IPS DF 6.9 (cell line): ENCODE measurements at places on chromosomes 2 and 18.

GRCh38 chr2:193695367-193695766 is 1500.6 kb upstream of the TMEFF2 start:
- no peak for DNase-seq

DNA sequence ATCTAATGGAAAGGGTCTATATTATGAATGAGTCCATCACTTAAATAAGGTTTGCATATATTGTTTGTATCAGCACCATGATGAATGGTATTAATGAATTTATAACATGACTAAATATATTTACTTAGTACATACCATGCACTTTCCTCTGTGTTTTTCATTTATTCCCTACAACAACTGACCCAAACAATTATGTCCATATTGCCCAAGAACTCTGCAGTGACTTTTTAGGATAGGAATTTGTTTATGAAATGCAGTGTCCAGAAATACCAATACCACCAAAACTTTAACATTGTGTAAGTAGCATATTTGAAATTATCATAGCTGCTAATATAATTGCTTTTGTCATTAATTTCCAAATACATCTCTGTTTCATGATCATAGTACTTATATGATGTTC is 119.7 kb downstream of the WDR7 start:
- no peak for DNase-seq

DNA sequence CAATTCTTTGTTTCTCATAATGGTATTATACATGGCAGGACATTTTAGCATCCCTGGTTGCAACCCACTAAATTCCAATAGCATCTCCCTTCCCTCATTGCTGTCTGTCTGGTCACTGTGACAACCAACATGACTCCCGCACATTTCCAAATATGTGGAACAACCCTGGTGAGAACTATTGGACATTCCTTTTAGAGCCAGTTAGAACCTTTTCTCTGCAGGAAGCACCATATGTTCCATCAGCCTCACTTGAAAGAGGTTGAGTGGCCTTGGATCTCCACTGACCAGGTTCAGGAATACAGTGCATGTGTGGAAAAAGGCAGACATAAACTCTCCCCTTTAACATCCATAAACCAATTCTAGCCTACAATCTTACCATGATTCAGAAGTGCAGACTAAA is 25.9 kb upstream of the GLS start:
- DNase-seq, result no peak

GRCh38 chr18:76710646-76711520 is 111.5 kb upstream of the ZNF236 start:
- no peak for DNase-seq

DNA sequence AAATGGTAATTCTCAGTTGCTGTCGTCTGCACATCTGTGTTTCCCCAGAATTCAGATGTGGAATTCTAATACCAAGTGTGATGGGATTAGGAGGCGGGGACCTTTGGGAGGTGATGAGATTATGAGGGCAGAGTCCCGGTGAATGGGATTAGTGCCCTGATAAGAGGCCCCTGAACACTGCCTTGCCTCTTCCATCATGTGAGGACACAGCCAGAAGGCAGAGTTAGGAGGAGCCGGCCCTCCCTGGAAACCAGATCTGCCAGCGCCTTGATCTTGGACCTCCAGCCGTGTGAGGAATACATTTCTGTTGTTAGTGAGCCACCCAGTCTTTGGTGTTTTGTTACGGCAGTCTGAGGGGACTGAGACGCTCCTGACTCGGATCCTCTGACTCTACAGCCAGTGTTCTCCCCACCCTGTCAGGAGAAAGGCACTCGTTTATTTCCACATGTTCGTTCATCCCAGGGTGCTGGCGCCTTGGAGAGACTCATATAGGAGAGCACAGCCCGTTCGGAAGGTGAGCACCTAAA is 395.0 kb downstream of the ZNF516 start:
- DNase-seq, result no peak

DNA sequence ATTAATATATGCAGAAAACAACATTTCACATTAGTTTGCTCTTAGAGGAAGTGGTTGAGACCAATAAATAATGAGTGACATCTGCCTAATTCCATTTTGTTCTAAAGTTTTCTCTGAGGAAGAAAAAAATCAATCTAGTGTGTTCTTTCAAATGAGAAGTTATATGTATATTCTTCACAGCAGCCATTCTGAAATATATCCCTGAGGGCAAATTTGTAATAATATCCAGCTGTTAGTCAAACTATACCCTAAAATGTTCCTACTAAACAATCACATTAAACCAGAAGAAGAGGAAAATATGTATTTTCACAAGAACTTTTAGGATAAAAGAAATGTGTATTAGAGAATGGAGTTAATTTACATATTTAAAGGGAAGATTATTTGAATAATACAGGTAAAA is 375.1 kb upstream of the CDH19 start:
- DNase-seq, result no peak

DNA sequence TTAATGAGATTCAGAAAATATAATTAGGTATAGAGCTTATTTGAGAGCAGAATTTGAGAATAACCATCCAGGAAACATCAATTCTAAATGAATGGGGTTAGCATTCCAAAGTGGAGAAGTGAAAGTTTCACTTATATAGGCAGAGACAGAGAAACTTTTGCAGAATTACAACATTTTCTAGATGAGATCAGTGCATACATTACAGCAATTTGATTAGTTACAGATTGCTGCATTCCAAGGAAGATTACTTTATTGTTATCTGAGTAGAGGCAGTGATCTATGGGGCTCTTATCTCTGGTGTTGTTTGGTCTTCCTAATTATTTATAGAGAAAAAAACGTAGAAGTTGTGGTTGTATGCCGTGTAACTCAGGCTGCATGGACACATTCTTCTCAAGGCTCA is 373.8 kb upstream of the SYT4 start:
- no peak for DNase-seq

- no peak for DNase-seq
Observed at GRCh38 chr2:196987298-196987648, 60.8 kb upstream of the PGAP1 start.

- peak; percentile 50 for DNase-seq
Observed at GRCh38 chr2:212863185-212863588, 288.2 kb downstream of the IKZF2 start.

DNA sequence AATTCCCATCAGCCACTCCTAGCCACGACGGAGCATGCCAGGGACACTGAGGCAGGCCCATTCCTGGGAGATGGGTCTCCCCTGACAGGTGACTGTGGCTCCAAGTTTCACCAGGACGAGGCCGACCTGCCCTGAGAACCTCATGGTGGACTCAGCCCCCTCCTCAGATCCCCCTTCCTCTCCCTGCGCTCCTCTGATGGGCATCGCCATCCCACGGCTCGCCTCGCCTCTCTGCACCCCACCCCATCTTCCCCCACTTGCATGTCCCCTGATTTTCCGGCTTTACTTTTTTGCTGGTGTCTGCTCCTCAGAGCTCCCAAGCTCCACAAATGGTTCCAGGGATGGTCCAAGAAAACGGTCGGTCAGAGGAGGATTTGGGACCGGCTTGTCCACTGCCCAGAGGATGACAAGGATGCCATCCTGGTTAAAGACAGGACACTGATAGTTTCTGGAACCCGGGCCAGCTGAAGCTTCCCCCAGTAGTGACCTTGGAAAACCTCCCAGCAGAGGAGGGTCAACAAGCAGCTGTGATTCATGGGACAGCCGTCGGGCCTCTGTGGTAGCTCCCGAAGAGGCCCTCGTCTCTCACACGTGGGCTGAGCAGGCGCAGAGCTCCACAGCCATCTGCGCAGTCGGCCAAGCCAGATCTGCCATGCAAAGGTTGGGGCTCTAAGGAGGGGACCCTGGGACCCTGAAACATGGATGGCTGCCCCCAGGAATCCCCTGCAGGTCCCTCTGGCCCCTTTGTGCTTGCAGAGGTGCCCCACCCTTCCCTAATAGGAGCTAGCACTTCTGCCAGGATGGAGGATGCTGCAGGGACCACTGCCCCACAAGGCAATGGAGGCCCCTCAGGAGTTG is 87.8 kb upstream of the SLC66A3 start:
- no peak for DNase-seq

DNA sequence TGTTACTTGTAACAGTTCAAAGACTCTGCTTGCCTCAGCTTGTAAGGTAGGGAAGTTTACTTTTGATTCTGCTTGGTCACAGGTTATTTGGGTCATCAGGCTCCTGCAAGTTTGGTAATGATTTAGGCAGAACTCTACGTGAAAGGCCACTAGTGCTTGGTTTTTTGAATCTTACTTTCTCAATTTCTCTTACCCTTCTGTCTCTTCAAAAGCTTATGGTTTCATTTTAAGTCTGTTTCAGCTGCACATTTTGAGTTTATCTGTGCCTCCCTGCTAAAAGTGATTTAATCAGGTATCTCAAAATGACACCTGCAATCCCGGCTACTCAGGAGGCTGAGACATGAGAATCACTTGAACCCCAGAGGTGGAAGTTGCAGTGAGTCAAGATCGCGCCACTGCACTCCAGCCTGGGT is 26.3 kb upstream of the MOCOS start:
- DNase-seq, result no peak

DNA sequence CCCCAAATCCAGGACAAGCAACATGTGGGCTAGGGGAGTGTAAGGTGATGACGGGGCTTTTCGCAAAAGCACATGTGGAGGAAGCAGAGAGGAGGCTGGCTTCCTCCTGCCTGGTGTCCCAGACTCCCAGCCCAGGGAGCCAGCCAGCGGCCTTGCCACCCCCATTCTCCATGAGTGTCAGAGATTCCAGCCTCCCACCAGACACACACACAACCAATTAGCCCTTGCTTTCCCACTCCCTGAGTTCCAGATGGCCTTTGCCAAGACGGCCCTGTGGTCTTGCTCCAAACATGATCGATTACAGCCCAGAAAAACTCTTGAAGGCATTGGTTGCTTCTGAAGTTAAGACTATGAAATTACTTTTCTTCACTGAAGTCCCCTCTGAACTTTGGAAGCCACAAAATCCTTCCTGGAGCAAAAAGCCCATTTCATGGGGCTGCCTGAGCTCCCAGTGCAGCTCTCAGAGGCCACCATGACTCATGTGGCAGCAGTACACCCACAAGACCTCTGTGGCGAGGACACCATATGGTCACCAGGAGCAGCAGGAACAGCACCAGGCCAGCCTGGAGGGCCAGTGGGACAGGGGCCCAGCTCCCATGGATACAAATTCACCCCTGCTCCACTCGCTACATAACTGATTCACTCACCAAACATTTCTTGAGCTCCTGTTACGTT is 69.1 kb upstream of the PID1 start:
- DNase-seq, result no peak

GRCh38 chr18:6633310-6633709 is 96.2 kb upstream of the ARHGAP28 start:
- DNase-seq, result peak; percentile 54

DNA sequence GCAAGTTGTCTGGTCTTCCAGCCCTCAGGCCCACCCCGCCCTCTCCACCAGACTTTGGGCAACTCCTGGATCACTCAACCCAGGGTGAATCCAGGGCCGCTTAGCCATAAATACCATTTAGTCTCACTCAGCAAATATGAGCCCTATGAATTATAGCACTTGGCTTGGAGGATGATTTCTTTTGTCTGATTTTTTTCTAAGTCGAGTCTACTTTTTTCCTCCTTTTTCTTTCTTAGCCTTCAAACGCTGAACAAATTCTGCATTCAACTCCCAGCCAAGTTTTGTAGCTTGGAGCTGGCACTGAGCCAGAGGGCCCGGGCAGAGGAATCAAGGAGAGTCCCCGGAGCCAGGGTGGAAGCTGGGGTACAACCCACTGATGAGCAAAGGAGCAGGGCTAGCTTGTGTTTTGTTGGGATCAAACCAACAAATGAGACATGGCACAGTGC is 48.7 kb downstream of the SERTAD2 start:
- DNase-seq, result no peak

DNA sequence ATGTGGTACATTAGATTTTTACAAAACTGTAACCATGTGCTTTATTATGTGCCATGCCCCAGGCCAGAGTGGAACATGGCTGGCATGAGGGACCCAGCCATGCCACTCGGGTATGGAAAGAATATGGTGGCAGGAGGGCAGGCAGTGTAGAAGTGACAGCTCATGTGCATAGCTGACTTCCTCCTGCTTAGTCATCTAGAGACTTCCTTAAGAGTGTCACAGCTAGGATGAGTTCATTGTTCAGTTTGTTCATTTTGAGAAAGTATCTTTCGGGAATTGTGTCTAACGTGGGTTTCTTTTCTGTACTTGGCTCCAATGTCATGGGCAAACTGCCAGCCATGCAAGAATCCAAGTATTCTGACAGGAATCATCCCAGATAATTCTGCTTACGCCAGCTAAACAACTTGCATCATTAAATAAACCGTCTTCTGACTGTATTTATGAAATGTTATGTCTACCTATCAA is 94.3 kb upstream of the ITGB6 start:
- no peak for DNase-seq

- DNase-seq, result peak; percentile 29
Observed at GRCh38 chr18:67805261-67805660, 288.7 kb upstream of the DSEL start.

DNA sequence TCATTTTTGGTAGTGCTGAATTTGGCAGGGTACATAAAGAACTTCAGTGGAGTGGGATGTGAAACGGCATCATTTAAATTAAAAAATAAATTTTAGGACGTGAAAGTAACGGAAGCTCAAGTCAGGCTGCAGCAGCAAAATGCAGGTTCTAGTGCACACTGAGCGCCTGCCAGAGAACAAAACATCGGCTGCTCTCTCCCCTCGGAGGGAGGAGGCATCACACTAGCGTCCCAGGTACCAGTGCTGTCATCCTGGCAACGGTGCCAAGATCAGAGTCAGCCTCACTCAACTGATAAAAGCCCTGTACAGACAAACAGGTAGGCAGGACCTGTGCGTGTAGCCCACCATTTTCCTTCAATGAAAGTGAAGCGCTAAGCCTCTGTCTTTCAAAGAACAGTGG is 261.5 kb downstream of the PTGR3 start:
- DNase-seq, result no peak

DNA sequence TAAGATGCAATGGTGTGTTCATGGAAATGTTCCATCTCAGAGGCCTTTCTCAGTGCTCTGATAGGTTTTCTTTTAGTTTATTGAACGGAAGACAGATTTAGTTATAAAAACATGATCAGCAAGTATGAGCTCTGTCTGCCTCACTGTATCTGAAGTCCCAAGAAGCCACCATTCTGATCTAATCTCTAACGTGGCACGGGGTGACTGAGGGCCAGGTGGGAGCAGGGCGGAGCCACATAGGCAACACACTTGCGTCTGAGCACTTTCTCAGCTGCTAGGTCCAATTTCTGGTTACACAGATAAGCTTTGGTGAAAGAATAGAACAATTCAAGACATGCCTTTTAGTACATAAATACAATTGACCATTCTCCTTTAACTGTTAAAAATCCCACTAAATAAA is 60.4 kb downstream of the SNTG2 start:
- no peak for DNase-seq

GRCh38 chr2:100820273-100820522 is 259 bp downstream of the NPAS2 start:
- DNase-seq, result no peak

- DNase-seq, result no peak
Observed at GRCh38 chr2:228701506-228701905, 520.0 kb upstream of the SPHKAP start.
